NB4 (cell line): ENCODE measurements at places on chromosomes 1 and 21.

DNA sequence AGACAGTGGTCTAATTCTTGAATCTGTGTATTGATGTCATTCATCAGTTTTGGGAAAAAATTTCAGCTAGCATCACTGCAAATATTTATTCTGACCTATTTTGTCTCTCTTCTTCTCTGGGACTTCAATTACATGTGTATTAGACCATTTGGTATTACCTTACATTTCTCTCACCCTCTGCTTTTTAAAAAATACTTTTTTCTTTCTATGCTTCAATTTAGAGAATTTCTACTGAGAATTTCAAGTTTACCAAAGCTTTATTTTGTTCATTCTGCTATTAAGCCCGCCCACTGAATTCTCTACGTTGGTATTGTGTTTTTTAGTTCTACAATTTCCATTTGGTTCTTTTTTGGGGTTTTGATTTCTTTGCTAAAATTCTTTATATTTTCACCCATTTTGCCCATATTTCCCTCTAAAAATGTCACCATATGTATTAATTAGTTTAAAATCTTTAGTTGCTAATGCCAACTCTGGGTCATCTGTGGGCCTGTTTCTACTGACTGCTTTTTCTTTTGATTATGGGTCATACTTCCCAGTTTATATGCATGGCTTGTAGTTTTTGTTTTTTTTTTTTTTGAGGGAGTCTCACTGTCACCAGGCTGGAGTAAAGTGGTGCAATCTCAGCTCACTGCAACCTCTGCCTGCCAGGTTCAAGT lies 212.0 kb downstream of the DYRK1A start:
- DNase-seq = no peak

- no peak for DNase-seq
Measured at GRCh38 chr1:56647106-56647505, 2.0 kb downstream of the PRKAA2 start.

DNA sequence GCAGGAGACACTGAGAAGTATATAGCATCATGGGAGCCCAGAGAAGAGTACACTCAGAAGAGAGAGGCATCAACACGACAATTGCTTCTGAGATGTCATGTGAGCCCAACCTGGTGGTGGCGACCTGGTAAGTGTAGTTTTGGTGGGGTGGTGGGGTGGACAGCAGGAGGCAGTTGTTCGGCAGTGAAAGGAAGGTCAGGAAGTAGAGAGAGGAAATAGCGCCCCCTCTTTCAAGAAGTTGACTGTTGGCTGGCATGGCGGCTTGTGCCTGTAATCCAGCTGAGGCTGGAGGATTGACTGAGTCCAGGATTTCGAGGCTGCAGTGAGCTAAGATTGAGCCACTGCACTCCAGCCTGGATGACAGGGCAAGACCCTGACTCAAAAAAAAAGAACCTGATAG lies 12.6 kb downstream of the RSPO1 start:
- no peak for DNase-seq

DNA sequence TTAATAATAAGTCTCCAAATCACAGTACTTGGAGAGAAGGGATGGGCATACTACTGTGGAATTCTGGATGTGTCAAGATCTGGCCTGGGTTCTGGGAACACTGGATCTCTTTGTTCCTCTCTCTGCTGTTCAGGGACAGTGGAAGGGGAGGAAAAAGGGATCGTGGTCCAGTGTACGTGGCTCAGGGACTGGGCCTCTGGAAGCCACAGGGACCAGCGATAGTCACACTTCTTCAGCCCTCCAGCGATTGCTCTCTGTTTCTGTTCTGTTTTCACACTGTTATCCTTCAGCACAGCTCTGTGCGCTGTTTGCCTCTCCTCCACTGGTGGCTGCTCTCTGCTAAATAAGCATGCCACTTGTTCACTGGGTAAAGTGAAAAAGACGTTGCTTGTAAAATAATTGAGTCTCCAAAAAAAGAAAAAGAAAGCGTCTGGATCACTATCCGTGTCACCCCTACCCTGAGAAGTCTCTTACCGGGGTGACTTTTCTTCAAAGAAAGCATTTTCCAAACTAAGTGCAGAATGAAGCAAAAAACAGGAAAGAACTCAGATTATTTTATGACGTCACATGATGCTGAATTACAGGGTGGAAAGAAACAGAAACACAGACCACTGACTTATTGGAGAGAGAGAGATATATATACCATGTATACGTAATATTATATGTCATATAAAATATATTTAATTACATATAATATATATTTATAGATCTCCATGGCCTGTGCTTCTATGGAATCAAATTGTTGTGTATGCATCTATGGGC lies 279.4 kb downstream of the RGS7 start:
- DNase-seq = no peak

DNA sequence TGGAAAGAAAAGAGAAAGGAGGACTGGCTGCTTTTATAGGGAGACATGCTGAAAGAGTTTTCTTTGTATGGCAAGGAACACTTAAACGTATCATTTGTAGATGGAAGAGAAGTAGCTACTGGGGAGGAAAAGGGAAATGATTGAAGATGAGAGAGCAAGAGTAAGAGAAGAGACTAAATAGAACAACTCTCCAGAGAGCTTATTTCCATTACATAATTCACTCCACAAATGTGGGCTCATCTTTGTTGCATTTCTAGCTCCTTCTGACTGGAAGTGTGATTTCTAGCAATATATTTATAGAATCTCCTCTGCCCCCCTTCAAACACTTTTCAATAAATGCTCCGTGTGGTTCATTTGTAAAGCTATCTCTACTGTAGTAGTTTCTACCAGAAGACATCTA lies 71.0 kb downstream of the ST6GALNAC5 start:
- no peak for DNase-seq

DNA sequence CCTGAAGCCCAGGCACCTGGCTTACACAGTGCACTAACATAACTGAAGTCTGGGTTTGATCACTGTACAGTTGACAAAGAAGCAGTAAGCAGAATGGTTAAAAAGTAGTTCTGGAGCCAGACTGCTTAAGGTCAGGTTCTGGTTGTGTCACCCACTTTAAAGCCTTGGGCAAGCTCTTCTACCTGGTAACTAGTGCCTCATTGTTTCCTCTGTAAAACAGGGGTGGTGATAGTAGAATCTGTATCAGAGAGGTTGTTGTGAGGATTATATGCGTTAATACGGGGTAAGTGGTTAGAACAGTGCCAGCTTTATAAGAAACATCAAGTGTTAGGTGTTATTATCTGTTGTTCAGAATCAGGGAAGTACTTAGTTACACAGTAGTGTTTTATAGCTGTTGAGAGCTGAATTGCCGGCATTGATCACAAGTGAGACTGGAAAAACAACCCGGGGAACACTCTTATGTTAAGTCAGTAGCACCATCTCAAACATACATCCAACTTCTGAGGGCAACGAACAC lies 3.7 kb downstream of the BACH1 start:
- DNase-seq = no peak

- DNase-seq = no peak
Measured at GRCh38 chr1:21937034-21937371, at the start of gene HSPG2. Gene HSPG2, minus strand, starts transcription at chr1:21937310. Its CDS starts 93 bp downstream, at chr1:21937217.

DNA sequence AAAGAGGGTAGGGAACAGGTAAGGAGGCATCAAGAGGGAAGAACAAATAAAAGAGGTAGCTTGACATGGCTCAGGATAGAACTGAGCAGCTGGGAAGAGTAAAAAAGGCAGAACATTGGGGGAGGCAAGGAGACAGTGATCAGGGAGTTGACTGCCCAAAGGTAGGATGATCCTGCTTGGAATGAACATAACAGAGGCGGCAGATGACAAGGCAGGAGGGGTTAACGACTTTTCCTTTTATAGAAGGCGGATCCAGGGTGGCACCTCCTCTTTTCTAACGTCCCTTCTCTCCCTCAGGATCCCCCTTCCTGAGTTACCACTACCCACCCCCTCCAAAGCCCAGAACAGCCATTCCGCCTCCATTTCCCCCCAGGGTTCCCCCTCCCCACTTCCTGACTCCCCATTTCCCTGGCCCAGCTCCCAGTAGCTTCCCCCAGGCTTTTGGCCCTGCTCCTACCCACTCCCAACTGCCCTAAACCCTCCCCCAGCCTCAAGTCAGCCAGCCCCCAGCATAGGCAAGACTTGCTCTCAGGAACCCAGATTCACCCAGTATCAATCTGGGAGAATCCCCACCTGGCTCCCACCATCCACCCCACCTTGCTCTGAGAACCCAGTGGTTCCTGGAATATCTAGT lies 769 bp upstream of the ADAMTS4 start:
- no peak for DNase-seq

DNA sequence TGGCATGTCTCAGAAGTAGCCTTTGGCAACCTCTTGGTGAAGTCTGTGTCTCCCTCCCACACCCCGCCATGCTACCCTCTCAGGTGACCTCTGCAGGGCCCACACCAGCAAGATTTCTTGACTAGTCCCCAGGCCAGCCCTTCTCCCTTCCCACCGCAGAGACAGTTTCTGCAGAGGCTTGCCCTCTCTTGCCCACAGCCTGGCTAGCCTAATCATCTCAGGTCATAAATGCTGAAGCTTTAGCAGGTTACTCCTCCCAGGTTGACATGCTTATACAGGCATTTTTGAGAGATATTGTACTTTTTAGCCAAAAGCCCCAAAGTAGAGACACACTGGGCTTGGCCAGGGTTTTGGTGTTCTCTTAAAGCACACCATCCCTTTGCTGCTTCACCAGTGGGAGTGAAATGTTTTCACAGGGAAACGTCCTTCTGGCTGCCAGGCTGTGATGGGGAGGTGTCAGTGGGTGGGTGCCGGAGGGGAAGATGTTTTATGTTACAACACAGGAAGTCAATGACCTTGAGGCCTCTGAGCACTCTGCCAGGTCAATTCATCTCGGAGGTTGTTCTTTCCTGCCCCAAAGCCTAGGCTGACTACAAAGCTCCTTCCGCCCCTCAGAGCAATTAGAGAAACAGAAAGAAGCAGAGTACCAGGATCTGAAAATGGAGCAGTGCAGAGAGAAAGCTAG lies 58.5 kb downstream of the STYXL2 start:
- peak; percentile 18 for DNase-seq

DNA sequence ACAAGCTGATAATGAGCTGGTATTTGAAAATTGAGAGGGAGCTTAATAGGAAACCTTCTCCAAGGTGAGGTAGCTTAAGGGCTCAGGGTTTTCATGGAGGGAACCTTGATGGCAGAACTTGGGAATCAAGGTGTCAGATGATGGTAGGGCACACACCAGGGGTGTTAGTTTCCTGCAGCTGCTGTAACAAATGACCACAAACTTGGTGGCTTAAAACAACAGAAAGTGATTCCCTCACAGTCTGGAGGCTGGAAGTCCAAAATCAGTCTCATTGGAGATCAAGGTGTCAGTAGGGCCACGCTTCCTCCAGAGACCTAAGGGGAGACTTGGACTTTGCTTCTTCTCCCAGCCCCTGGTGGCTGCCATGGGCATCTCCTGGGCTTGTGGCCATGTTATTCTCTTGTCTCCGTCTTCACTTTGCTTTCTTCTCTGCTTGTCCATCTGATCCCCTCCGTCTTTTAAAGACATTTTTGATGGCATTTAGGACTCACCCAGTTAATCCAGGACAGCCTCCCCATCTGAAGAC lies 45.5 kb downstream of the HUNK start:
- DNase-seq = no peak

DNA sequence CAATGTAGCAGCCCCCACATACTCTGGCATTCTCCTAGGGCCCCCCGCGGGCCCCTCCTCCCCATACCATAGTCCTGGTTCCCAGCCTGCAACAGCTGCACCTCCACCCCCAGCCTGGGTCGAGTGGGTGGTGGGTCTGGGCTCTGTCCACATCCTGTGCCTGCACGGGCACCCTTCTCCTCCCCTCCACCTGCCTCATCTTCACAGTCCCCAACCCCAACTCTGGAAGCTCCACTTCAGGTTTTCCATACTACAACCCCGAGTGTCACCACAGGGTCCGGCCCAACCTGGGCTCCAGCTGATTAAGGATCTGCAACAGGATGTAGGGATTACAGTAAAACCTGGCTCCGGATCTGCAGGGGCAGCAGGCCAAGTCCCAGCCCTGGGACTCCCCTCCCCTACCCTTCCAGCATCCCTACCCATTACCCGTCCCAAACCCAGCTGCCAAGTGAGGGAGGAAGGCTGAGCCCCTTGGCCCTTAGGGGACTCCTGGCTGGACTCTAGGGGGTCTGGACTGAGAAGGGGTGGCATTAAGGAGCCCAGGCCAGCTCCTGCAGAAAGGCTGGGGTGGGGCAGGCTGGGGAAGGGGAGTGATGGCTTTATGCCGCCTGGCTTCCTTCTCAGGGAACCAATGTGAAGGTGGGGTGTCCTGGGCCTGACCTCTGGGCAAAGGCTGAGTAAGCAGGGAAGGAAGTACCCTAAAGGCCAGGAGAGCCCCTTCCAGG lies 116.8 kb downstream of the CASZ1 start:
- peak; percentile 58 for DNase-seq

DNA sequence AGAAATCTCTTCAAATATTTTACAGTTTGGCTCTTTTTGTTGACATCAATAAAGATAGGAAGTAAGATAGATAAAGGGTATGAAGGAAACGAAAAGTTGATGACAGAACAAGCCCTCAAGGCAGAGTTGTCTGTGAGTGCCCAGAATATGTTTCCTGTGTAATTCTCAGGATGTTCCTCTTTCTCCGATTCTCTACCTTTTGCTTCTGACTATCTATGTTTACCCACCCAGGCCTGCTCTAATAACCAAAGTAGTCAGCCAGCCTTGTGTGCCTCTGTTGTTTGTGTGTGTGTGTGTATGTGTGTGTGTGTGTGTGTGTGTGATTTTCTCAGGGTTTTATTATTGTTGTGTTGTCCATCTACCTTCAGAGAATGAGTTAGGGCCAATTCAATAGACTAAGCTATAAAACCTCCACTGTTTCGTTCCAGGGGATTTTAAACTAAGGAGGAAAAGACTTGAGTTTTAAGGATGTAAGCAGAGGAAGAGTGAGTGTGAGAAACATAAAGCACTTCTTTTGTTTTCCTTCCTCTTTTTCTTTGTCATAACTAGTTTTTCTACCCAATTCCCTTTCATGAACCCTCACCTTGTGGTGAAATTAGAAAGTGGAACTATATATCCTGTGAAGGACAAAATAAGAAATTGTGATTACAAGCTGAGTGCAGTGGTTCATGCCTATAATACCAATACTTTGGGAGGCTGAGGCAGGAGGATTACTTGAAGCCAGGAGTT lies 627.4 kb upstream of the NR5A2 start:
- peak; percentile 35 for DNase-seq

DNA sequence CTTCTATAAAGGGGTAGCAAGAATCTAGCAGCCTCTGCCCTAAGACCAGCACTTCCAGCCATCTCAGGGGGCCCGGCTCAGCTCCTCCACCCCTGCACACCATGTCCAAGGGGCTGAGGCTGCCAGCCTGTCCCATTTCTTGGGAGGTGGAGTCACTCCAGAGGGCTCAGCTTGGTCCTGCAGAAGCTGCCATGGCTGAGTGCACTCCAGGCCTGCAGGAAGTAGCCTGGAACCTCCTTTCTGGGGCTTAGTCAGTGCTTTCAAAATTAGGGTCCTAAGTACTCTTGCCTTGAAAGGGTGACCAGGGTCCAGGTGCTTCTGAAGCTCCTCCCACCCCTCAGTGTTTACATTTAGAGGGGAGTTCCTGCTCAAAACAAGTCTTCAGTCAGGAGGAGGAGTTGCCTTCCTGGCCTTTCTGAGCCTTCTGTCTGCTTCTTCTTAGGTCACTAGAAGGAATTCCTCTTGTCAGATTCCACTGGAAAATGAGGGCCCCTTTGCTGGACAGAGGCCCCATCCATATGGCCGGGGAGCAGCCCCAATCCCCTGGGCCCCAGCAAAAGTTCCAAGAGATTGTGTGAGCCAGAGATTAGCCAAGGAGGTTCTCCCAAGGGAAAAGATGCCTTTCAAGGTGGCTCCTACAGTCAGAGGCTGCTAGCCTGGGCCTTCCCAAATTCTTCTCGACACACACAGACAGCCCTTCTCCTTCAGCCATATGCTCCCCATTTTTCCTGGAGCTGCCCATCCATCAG lies 128.1 kb upstream of the VAMP3 start:
- DNase-seq = no peak

- no peak for DNase-seq
Measured at GRCh38 chr1:39116116-39116607, 88.3 kb upstream of the MACF1 start.
